Activated CD4-positive, alpha-beta T cell treated with anti-CD3 and anti-CD28 coated beads for 36 hours (primary cell): ENCODE measurements at places on chromosomes 7 and 10. TPM values are rescaled to one million over a fixed set of nuclear protein-coding genes. Genes with fewer than 3 reads are reported as not detected.

- peak overlapping the region; percentile 3 for H3K4me3 ChIP-seq
- H3K4me1 ChIP-seq: peaks cover 9% of the 10 kb centered on the region
- no peak for DNase-seq
- no peaks in the 10 kb centered on the region for H3K36me3 ChIP-seq
- no peak overlapping the region for H3K27ac ChIP-seq
Measured at GRCh38 chr10:70054902-70055301, 2.3 kb downstream of the MACROH2A2 start.

DNA sequence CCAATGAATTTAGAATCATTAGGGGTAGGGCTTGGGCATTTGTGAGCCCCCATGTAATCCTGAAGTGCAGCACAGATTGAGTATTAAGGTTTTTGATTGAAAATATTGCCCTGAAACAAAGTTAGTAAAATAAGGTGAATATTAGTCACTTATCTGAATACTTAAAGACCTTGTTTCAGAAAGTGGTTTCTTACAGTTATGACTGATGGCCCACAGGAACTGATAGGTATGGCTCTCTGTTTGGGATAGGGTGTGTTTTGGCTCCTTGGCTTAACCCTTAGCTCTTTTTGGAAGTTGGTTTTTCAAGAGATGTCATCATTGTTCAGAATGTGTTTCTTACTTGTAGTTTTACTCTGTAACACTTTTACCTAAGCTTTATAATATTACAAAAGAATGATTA lies 34.8 kb downstream of the MDFIC start:
- no peak overlapping the region for H3K27ac ChIP-seq
- no peaks in the 10 kb centered on the region for H3K27me3 ChIP-seq
- no peak overlapping the region for H3K4me3 ChIP-seq

GRCh38 chr10:110647136-110647430 lies 2.9 kb downstream of the RBM20 start:
- peaks cover 30% of the 10 kb centered on the region for H3K4me1 ChIP-seq
- no peak for DNase-seq
- no peak overlapping the region for H3K4me3 ChIP-seq
- no peaks in the 10 kb centered on the region for H3K36me3 ChIP-seq

- no peak overlapping the region for H3K4me3 ChIP-seq
- no peak for DNase-seq
- H3K27ac ChIP-seq: no peak overlapping the region
- H3K27me3 ChIP-seq: peaks cover 11% of the 10 kb centered on the region
- H3K36me3 ChIP-seq: no peaks in the 10 kb centered on the region
Measured at GRCh38 chr10:95253686-95254085, 37.1 kb downstream of the PDLIM1 start.

- H3K4me3 ChIP-seq: no peak overlapping the region
- H3K36me3 ChIP-seq: no peaks in the 10 kb centered on the region
- no peaks in the 10 kb centered on the region for H3K4me1 ChIP-seq
- peaks cover 27% of the 10 kb centered on the region for H3K27me3 ChIP-seq
- DNase-seq: no peak
- no peak overlapping the region for H3K27ac ChIP-seq
Measured at GRCh38 chr10:121609426-121610380, 11.5 kb upstream of the FGFR2 start.

GRCh38 chr10:72260976-72261783 lies 12.5 kb upstream of the DDIT4 start:
- H3K27ac ChIP-seq: peak overlapping the region; percentile 97
- DNase-seq: peak; percentile 83
- no peaks in the 10 kb centered on the region for H3K27me3 ChIP-seq
- peak overlapping the region; percentile 78 for H3K4me3 ChIP-seq
- H3K36me3 ChIP-seq: no peaks in the 10 kb centered on the region

DNA sequence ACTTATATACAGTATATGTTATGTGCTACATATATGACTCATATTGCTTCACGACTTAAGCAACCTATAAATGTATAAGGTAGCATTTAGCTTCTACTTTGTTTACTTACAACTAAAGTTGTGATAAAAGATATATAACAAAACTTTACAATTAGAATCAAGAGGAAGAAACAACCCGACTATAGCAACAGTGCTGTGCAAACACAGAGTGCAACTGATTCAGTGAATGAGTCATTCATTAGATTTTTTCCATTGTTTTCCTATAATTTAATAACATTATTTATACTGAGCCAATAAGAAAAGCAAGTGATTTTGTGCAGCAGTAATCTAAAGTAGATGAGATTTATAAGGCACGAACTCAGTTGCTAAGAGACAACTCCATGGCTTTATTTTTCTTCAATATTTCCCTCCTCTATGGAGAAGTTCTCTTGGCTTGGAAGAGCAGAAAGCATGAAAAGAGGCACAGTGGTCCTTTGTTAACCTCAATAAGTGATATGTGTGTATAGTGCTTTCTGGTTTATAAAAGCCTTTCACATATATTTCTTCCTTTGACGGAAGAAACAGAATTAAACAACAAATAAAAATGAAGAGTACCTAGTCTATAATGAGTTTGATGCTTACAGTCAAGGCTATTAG lies 19.8 kb downstream of the CEP41 start:
- H3K4me1 ChIP-seq: peaks cover 69% of the 10 kb centered on the region
- no peak overlapping the region for H3K4me3 ChIP-seq
- no peak for DNase-seq

DNA sequence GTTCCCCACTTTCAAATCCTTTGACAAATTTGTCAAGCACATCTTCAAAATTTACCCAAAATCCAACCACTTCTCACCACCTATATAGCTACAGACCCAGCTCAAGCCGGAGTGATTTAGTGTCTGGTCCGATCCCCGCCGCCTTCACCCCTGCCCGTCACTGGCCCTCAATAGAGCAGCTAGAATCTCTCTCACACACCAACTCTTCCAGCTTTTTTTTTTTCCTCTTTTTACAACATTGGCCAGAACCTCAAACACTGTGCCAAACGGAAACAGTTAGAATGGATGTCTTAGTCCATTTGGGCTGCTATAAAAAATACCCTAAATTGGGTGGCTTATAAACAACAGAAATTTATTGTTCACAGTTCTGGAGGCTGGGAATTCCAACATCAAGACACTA lies 41.1 kb upstream of the TMEM72 start:
- peaks cover 2% of the 10 kb centered on the region for H3K4me1 ChIP-seq
- H3K27me3 ChIP-seq: peaks cover 34% of the 10 kb centered on the region
- no peaks in the 10 kb centered on the region for H3K36me3 ChIP-seq
- H3K27ac ChIP-seq: no peak overlapping the region
- DNase-seq: no peak
- no peak overlapping the region for H3K4me3 ChIP-seq

DNA sequence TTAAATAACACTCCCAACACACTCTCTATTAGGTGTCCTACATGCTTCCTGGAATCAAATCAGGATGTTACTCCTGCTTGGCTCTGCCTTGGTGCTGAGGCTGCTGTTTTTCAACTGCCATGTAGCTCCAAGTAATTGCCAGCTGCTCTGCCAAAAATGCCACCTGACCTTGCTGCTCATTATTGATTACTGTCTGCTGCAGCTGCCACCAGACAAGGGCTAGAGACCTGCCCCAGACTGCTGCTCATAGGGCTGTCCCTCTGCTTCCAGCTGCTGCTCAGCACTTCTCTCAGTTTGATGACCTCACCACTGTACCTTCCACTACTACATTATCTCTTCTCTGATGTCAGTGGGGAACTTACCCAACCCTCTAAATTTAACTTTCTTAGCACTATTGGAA lies 102.5 kb downstream of the PCLO start:
- H3K4me3 ChIP-seq: no peak overlapping the region
- no peaks in the 10 kb centered on the region for H3K27me3 ChIP-seq
- no peaks in the 10 kb centered on the region for H3K36me3 ChIP-seq
- no peak for DNase-seq
- H3K4me1 ChIP-seq: no peaks in the 10 kb centered on the region
- H3K27ac ChIP-seq: no peak overlapping the region

DNA sequence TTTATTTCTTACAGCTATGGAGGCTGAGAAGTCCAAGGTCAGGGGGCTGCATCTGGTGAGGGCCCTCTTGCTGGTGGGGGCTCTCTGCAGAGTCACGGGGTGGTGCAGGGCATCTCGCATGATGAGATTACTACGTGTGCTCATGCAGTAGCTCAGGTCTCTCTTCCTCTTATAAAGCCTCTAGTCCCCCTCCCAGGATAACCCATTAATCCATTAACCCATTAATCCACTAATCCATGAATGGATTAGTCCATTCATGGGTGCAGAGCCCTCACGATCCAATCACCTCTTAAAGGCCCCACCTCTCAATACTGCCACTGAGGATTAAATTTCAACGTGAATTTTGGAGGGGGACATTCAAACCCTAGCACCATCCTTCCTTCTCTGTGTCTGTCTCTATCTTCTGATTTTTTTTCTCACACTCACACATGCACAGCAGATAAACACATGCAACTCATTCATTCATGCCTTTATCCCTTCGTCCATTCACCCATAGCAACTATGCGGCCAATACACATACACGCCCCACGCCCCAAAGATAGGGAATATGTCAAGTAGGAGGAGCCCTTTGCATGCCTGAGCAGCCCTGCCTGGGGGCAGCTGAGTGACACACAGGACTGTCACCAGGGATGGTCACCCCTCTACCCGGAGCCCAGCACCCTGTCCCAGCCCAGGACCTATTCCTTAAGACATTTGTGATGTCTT lies 86.5 kb downstream of the C10orf105 start:
- no peak for DNase-seq
- H3K27ac ChIP-seq: no peak overlapping the region
- H3K4me3 ChIP-seq: no peak overlapping the region
- no peaks in the 10 kb centered on the region for H3K27me3 ChIP-seq

DNA sequence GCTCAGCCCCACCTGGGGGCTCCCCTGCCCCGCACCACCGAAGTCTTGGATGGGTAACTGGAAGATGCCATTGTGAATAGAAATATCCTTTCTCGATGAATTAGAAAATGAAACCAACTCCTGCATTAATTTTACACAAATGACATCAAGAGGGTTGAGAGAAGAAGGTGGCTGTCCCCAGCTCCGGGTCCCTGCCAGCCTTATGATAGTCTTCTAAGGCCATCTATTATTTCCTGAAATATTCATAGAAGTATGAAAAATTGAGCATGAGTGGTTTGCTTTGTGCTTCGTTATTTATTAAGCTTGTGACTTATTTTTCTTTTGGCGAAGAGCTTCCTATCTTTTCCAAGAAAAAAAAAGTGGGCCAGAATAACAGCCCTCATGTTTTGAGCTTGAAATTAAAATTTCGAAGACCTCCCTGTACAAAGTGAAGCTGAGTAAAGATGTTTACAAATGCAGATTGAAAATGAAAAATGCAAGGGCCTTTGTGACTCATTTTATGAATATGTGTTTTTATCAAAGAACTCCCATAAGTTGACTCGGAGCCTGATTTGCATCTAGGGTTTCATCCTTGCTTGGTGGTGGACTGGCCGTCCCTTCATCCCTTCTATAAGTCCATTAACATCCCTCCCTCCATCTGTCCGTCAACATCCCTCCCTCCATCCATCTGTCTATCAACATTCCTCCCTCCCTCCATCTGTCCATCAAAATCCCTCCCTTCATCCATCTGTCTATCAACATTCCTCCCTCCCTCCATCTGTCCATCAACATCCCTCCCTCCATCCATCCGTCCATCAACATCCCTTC lies 20.5 kb upstream of the CFAP46 start:
- no peaks in the 10 kb centered on the region for H3K36me3 ChIP-seq
- DNase-seq: no peak
- peaks cover 26% of the 10 kb centered on the region for H3K4me1 ChIP-seq
- H3K27me3 ChIP-seq: peaks cover 30% of the 10 kb centered on the region

- H3K27ac ChIP-seq: no peak overlapping the region
- H3K27me3 ChIP-seq: no peaks in the 10 kb centered on the region
- no peak overlapping the region for H3K4me3 ChIP-seq
- H3K36me3 ChIP-seq: peaks cover 46% of the 10 kb centered on the region
- no peaks in the 10 kb centered on the region for H3K4me1 ChIP-seq
Measured at GRCh38 chr10:129725011-129725410, 239.1 kb downstream of the EBF3 start.

DNA sequence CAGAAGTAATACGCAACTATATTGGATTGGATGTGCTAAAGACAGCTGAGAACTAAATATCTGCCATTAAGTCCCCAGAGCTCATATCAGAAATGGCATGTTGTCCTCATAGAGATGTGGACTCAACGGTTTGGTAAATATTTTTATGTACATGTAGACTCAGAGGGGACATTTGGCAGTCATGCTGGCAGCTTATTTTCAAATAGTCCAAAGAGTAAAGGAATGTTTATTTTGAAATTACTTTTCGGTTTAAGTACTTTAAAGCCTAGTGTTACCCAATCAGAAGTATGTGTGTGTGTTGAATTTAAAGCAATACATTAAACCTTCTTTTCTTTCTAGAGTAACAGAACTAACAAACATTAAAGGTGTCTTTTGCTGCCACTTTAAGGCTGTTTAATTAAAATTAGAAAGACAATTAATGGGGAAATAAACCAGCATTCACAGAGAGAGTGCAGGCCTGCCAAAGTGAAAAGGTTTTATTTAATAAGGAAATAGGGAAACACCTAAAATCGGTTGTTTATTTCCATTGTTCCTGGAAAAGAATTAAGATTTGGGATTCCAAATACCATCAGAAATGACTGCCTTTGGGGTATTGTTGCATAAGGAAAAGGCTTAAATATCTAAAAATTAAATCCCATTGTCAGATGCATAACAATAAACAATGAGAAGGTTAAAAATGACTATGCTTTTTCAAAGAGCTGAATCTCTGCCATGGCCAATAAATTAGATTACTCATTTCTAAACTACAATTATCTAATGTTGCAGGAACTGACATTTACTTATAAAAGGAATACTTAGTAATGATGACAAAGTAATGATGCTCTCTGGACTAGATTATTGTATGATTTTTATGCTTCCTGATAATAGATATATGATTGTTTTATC lies 113.4 kb upstream of the AHR start:
- no peaks in the 10 kb centered on the region for H3K27me3 ChIP-seq
- no peaks in the 10 kb centered on the region for H3K36me3 ChIP-seq
- H3K27ac ChIP-seq: no peak overlapping the region
- H3K4me3 ChIP-seq: no peak overlapping the region

DNA sequence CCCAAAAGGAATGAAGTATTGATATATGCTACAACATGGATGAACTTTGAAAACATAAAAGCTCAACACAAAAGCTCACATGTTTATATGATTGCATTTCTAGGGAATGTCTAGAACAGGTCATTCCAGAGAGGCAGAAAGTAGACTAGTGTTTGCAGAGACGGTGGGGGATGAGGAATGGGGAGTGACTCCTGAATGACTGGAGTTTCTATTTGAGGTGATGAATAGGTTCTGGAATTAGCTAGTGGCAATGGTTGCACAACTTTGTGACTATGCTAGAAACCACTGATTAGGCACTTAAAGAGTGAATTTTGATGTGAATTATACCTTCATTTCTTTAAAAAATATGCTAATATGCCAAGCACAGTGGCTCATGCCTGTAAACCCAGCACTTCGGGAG lies 6.9 kb downstream of the KPNA7 start:
- peaks cover 3% of the 10 kb centered on the region for H3K36me3 ChIP-seq
- H3K27me3 ChIP-seq: no peaks in the 10 kb centered on the region
- no peak overlapping the region for H3K27ac ChIP-seq
- no peak for DNase-seq

Gene CRPPA
- total RNA-seq: 1.4 TPM

Gene GPR22
- total RNA-seq: not detected

Gene APBB1IP
- 66.4 TPM for total RNA-seq

Gene OPN4
- not detected for total RNA-seq

Gene PPP1R17
- not detected for total RNA-seq

Gene ZNF107
- 16.5 TPM for total RNA-seq

Gene OR2A12
- total RNA-seq: not detected

Gene TRIM50
- total RNA-seq: not detected
